ENCODE measurements at places on chromosomes 1 and 21.

DNA sequence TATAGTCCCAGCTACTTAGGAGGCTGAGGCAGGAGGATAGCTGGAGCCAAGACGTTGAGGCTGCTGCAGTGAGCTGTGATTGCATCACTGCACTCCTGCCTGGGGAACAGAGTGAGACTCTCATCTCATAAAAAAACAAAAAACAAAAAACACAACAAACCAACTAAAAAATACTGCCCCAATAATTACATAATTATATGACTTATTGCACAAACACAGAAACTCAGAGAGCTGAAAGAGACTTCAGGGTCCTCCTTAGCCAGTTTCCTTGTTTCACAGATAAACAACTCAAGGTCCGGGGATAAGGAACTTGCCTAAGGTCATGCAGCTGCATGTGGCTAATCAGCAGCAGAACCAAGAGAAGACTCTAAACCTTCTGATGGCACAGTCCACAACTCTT is 11.9 kb downstream of the EXTL2 start:
- no peak for DNase-seq

DNA sequence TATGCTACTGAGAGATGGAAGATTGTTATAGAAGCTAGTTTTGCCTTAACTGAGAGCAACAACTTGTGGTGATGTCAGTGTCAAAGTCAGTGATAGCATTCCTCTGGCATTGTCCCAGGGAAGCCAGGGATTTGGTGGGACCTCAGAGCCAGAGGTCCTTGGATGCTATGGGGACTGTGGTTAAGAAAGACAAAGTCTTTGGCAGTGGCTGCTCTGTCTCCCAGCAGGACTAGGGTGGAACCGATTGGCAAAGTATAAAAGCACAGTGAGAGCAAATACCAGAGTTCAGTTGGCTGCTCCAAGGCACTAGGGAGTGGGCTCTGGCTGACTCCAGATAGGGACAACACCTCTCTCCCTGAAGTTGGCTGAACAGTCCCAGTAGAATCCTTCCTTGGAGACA is 104.8 kb downstream of the GDAP2 start:
- DNase-seq = no peak

GRCh38 chr21:45977396-45977795 is 4.2 kb upstream of the COL6A1 start:
- no peak for DNase-seq

DNA sequence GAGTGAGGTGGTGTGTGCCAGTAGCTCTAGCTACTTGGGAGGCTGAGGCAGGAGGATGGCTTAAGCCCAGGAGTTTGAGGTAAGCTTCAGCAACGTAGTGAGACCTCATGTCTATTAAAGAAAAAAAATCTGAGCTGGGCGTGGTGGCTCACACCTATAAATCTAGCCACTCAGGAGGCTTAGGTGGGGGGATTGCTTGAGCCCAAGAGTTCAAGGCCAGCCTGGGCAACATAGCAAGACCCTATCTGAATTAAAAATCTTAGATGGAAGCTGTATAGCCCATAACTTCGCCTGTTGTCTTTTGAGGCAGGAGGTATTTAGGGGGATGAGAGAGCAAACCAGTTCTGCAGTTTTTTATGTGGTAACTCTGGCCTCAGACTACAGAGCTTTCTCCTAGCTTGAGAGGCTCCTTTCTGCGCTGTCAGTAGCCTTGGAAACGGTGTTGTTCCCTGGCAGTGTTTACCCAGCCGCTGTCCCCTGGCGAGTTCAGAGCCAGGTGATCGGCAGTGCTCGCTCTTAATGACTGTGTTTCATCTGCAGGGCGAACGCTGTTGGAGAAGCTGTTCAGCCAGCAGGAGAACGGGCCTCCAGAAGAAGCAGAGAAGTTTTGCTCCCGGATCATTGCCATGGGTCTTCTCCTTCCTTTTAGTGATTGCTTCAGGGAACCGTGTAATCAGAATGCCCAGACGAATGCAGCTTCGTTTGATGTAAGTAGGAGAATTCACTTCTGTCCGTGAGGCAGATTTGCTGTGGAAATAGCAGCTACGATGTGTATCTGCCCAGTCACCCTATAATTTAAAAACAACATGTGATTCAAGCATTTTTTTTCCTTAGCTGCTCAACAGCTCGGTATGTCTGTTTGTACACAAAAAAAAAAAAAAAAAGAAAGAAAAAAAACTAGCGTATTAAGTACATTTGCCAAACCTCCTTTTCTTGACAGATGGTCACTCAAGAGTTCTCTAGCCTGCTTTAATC is 31.2 kb downstream of the FMN2 start:
- no peak for DNase-seq

- DNase-seq = no peak
Observed at GRCh38 chr1:44775930-44776729, 790 bp downstream of the RPS8 start.

GRCh38 chr1:208731981-208732821 is 488.0 kb upstream of the PLXNA2 start:
- DNase-seq = no peak

Data from CD8-positive, alpha-beta memory T cell (primary cell).